GM06990 (cell line): ENCODE measurements at places on chromosomes 1 and 21.

DNA sequence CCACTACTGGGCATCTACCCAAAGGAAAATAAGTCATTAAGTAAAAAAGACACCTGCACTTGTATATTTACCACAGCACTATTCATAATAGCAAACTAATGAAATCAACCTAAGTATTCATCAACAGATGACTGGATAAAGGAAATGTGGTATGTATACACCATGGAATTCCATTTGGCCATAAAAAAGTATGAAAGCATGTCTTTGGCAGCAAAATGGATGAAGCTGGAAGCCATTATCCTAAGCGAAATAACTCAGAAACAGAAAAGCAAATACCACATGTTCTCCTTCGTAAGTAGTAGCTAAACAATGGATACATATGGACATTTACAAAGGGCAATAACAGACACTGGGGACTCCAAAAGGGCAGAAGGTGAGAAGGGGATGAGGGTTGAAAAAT, 485.7 kb upstream of the BRINP3 start:
- no peak for DNase-seq

- DNase-seq: no peak
These were observed 18.0 kb upstream of the BCAR3 start for GRCh38 chr1:93699503-93700168.

- no peak for DNase-seq
These were observed 35.5 kb downstream of the SH3GLB1 start for GRCh38 chr1:86739648-86740509.

- DNase-seq: no peak
These were observed 121.2 kb downstream of the CRYAA start for GRCh38 chr21:43289966-43290365.

DNA sequence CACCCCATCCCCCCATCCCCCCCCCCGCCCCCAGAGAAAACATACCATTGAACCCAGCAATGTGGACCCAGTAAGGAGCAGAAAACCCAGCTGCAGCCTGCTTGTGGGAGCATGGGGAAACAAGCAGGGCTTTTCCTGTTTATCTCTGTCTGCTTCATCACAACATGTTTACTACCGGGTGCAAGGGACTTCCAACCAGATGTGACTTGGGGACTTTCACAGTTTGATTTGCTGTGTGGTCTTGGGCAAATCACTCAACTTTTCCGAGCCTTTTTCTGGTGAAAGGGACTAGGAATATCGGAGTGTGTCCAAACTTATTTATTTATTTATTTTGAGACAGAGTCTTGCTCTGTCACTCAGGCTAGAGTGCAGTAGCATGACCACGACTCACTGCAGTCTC, 3.2 kb downstream of the TMCC2 start:
- DNase-seq: no peak

DNA sequence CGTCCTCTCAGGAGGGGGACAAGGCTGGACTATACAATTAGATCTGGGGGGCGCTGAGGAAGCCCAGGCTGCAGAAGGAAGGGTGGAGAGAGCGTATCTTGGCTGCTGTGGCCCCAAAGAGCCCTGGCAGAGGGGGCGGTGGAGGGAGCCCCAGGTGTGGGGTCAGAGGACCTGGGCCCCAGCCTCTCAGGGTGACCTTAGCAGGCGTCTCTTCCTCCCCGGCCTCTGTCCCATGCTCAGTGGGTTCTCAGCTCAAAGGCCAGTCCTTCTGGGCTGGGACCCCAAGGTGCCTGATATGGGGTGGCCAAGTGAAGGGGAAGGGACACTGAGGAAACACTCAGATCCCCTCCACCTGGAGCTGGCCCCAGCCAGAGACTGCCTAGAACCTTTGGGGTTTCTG, 1.8 kb downstream of the FAM131C start:
- no peak for DNase-seq

GRCh38 chr1:230270559-230271281, 155.4 kb downstream of the PGBD5 start:
- no peak for DNase-seq

DNA sequence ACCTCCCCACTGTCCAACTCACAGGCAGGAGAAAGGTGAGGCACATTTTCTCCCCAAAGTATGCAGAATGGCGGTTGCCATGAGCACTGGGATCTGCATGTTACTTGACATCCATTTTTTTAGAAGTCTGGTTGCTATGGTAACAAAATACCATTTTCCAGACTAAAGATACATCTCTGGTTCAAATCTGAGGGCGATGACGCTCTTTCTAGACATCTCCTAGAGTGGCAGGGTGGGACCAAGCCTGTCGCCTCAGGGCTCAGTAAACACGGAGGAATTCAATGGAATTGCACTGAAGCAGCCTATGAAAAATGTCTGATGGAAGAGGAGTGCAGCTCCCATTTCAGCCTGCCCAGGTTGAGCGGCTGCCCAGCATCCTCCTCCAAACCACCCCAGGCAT, 21.5 kb upstream of the FAM43B start:
- no peak for DNase-seq

DNA sequence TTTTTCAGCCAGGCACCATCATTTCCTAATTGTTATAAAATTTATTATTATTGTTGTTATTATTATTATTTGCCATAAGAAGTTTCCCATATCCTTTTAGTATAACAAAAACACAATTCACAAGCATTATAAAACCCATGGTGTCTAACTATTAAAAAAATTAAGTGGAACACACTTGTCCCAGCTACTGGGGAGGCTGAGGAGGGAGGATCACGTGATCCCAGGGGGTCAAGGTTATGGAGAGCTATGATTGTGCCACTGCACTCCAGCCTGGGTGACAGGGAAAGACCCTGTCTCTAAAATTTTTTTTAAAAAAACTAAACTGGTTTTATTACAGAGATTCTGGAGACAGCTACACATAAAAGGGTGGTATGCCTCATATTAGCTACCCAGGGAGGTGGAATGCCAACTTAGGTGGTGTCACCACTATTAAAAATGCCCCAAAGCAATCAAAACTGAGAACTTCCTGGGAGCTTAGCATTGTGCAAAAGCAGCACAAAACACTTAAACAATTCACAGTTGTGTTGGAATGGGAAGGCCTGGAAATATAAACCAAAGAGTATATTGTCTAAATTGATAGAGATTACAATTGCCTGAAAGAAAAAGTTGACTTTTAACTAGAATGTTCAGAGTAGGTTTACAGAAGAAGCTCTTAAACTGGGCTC, 8.7 kb upstream of the RGS4 start:
- DNase-seq: no peak

DNA sequence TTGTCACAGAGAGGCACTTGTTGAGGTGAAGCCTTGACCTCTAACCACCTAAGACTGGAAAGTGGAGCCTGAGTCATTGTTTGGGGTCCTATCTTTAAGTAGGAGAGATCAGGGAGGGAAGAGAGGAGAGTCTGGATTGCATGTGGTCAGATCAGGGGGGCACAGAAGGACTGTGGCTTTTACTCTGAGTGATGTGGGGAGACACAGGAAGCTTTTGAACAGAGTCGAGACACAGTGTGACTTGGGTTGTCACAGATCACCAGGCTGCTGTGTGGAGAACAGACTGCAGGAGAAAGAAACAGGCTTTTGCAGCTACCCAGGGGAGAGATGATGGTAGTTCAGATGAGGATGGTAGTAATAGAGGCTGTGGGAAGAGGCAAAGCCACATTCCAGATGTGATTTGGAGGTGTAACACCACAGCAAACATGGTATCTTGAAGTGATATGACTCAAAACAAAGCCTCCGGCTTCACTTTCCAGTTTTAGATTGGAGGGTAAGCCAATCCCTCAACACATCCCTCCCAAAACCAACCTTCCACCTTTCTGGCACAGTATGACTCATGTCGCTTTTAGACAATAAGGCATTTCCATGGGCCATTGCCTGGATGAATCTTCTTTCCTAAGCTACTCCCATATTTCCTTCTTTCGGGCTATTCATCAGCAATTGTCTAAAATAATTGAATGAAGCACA, 125.8 kb upstream of the SLC44A3 start:
- no peak for DNase-seq
